Mucosa of descending colon (tissue), 3 donors: ENCODE measurements at places on chromosomes 1 and 21. TPM values are rescaled to one million over a fixed set of nuclear protein-coding genes. Genes with fewer than 3 reads are reported as not detected.
A peak's percentile ranks its signal among the peaks of the same experiment; 100 is the strongest.

GRCh38 chr1:23805025-23805424, 4.5 kb upstream of the GALE start:
- no peak for DNase-seq

GRCh38 chr1:33029921-33030320, 6.8 kb downstream of the AK2 start:
- no peak for DNase-seq

DNA sequence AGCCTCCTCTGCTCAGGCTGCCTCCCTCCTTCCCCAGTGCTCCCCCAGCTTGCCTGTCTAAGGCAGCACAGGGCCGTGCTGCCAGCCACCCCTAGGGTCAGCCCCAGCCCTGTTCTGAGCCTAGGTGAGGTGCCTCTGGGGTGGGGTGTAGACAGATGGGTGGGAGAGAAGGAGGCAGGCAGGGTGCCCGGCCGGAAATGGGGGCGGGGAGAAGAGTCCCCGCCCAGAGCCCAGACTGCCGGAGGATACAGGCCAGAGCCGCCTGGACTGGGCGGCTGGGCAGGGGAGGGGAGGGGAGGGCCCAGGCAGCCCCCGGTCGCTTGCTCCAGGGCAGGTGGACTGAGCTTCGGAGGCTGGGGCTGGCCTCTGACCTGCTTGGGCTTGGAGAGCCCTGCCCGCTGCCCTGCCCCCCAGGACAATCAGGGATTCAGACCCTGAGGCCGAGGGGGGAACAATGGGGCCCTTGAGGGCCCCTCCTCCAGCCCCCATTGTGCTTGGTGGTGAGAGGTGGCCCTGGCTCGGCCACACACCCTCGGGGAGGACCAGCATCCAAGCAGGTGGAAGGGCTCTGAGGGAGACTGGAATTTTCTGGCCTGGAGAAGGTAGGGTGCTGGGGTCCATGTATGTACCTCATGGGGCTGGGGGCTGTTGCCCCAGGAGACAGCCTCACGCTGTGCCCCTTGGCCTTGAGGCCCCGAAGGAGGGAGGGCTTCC, at the start of gene GJC2:
Gene GJC2, plus strand, starts transcription at position 525 of the 714 bp plus-strand sequence. CDS start 7,829 bp downstream, outside the sequence.
- DNase-seq = peak; percentile 56

KLHDC7A gene
- 2.3 TPM for total RNA-seq
